Activated CD8-positive, alpha-beta T cell treated with anti-CD3 and anti-CD28 coated beads, Interleukin-2, amount 10 ng/mL, durations not matched to agents 7 days and 5 days (primary cell): ENCODE measurements at places on chromosomes 3 and 15. TPM values are rescaled to one million over a fixed set of nuclear protein-coding genes. Genes with fewer than 3 reads are reported as not detected.

Gene SLC28A2
- not detected for total RNA-seq

Gene ACOX2
- not detected for total RNA-seq

Gene MELTF
- total RNA-seq: 7.6 TPM

- DNase-seq: no peak
Observed at GRCh38 chr3:196214783-196215441, 1.4 kb upstream of the SLC51A start.

DNA sequence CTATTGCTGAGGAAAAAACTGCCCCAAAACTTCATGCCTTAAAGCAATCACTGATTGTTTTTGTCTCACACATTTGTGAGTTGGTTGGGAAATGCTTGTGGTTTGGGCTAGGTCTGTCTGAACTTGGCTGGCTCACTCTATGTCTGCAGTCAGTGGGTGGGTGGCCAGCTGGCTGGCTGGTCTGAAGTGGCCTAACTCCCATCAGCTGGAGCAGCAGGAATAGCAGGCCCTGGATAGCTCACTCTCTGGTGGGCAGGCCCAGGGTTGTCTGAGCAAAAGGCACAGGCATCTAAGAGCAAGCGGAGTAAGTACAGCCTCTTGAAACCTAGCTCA lies 37.7 kb upstream of the PRR20G start:
- no peak for DNase-seq

GRCh38 chr15:99408236-99409096 lies 157.2 kb downstream of the LRRC28 start:
- DNase-seq: no peak

DNA sequence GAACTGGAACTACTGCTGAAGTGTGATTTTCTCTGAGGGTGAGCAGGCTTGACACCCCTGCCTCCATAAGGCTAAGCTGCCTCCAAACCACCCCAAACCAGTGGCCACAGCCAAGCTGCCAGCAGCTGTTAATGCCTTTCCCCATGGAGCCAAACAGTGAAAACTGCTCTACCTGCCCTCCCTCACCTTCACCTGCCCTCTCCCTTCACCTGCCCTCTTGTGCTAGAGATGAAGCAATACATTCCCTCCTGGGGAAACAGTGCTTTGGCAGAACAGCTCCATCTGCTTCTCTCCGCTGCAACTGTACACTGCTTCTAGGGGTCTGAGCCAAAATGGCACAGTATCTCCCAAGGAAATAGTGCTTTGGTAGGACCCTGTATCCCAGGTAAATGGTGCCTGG lies 374.1 kb downstream of the FHIT start:
- no peak for DNase-seq

GRCh38 chr15:36481156-36481555 lies 98.3 kb upstream of the CDIN1 start:
- DNase-seq: no peak

GRCh38 chr3:65831733-65832425 lies 206.8 kb downstream of the MAGI1 start:
- no peak for DNase-seq

- peak; percentile 76 for DNase-seq
Observed at GRCh38 chr3:129626744-129627349, 20.4 kb upstream of the PLXND1 start.

GRCh38 chr3:175386630-175387029 lies 527.5 kb downstream of the NAALADL2 start:
- DNase-seq: no peak

DNA sequence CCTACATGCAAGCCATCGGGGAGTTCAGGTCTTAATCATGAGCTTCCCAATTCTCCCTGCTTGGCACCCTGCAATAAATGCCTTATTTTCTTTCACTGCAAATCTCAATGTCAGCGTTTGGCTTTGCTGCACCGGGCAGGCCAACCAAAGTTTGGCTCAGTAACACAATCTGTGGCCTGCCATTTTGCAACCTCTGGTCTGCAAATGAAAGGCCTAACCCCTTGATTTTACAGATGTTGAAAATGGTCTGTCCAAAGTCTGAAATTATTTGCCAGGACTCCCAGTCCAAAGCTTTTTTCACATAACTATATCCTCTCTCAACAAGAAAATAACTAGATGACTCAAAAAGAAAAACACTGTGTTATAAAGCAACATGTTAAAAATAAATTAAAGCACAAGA lies 34.0 kb upstream of the LEKR1 start:
- DNase-seq: no peak

GRCh38 chr3:66467996-66468735 lies 32.7 kb downstream of the LRIG1 start:
- DNase-seq: no peak

GRCh38 chr3:135362889-135363288 lies 567.8 kb downstream of the EPHB1 start:
- no peak for DNase-seq

- no peak for DNase-seq
Observed at GRCh38 chr3:117080872-117081271, 371.3 kb downstream of the TUSC7 start.

GRCh38 chr15:39553947-39554693 lies 26.8 kb upstream of the THBS1 start:
- DNase-seq: no peak
